T-cell (primary cell): ENCODE measurements at places on chromosomes 3 and 15.

DNA sequence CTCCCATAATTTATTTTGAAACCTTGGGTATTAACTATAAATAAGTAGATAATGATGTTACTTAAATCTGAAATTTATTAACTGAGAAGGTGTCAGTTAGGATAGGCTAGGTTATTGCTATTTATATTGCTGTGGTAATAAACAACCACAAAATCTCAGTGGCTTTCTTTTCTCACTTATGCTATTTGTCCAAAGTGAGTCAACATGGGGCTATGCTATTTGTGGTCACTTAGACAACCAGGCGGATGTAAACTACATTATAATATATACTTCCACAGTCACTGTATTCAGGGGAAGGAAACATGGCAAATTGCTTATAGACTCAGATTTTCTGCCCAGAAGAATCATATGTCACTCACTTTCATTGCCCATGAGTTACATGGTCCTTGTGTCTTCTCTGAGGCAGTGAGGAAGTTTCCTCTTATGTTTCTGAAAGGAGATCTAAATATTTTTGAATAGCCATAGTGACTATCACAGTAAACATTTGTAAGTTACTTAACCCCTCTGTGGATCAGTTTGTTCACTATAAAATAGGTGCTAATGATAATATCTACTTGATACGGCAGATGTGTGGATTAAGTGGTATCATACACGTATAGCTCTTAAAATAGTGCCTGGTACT, 19.8 kb downstream of the HMG20A start:
- DNase-seq = no peak

- DNase-seq = no peak
These were observed 37.8 kb upstream of the IL20RB start for GRCh38 chr3:136919799-136920580.

DNA sequence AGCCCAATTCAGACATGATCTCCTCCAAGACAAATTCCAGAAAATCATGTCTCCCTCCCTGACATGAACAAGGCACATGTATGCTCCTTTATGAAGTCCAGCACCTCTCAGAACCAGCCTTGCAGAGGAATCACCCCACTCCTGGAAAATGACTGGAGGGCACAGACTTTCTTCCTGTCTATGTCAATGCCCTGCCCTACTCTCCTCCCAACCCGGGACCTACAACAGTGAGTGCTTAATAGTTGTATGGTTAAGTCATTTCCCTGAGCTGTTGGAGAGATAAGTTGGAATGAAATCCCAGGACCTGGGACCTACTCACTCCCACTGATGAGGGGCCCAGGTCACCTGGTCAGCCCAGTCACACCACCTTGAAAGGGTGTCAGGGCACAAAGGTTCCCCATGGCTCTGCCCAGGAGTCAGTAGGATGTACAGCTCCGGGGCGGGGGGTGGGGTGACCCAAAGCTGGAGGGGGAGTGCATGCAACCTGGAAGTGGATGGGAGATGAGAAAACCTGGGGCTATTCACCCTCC, 80.1 kb upstream of the HERC1 start:
- DNase-seq = no peak

DNA sequence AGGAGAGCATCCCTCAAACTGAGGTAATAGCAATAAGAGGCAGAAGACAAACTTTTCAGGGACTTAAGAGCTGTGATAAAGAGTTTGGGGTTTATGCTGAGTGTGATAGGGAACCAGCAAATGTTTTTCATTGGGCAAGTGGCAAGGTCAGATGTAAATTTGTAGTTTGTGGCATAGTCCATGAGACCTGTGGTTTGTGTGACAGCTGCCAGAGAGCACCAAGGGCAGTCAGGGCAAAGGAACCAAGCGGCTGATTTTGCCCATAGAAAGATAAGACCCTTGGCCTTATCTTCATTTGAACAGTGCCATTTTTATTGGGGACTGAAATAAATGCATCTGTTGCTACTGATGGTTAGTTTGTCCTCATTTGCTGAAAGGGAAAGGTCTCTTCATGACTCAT, 220.3 kb downstream of the LRRN1 start:
- no peak for DNase-seq

DNA sequence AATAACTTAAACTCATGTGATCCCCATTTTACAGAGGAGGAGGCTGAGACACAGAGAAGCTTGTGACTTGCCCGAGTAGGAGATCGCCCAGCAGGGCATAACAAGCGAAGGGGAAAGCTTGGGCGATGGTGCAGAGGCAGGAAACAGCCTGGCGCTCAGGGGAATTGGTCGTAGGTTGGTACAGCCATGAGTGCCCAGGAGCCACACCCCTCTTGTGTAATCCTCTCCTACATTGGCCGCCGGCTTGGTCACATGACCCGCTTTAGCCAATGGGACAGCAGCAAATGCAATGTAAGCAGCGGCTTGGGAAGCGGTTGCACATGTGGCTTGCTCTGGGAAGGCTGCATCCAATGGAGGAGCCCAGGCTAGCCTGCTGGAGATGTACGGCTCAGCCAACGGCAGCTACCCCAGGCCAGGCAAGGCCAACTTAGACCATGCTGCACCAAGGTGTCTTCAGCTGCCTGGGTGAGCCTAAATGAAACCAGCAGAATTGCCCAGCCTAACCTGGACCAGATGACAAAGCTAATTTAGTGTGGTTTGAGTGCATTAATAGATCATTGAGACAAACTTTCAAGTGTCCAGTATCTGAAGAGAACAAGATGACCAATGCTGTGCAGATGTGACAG, 50.3 kb upstream of the SLC6A6 start:
- no peak for DNase-seq

DNA sequence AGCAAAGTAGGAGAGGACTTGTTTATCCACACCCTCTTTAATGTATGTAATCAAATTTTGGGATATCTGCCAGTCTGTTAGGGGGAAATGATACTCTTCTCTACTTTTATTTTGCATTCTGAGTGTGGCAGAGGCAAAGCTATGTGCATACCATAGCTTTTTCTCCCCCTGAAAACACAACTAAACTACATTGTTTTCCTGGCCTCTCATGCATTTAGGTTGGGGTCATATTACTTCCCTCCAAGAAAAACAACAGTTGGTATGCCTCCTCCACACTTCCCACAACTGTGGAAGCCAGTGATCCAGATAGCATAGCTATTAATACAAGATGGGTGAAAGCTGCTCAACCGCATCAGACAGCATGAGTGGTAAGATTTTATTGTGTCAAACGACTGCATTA, 6.9 kb downstream of the RPL15 start:
- DNase-seq = no peak

DNA sequence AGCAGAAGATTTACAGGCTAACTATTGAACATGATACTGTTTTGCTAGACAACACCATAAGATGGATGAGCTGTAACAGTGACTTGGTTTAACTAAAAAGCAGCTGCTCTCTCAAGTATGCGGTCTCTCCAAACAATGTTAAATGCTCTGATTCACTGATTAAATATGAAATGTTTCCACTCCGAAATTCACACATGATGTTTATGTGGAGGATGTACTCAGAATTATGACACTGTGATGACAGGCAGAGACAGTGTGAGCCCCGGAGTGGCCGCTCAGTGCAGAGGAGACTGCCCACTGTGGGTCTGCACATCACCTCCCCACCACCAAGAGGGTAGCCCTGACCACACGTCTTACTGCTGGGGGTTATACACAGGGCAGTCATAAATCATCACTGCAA, 83.9 kb upstream of the MEX3B start:
- no peak for DNase-seq

- no peak for DNase-seq
These were observed 236.6 kb downstream of the SV2B start for GRCh38 chr15:91336687-91337086.

DNA sequence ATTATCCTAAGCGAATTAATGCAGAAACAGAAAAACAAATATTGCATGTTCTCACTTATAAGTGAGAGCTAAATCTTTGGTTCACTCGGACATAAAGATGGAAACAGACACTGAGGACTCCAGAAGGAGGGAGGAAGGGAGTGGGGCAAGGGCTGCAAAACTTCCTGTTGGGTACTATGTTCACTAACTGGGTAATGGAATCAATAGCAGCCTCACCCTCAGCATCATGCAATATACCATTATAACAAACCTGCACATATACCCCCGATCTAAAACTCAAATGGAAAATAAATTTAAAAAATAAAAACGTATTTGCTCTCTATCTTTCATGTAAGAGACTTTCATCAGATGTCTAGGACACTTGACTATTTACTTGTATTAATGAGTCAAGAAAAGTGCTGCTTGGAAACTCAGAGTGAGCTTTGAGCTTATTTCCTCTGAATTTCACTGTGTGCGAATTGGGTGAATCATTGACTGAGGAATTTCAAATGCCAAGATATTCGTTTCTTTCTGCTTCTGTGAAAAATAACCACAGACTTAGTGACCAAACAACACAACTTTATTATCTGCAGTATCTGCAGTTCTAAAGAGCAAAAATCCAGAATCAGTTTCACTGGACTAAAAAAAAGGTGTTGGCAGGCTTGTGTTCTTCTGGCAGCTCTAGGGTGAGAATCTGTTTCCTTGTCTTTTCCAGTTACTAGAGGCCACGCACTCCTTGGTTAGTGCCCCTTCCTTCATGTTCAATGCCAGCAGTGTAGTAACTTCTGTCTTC, 18.4 kb downstream of the TM4SF18 start:
- no peak for DNase-seq

DNA sequence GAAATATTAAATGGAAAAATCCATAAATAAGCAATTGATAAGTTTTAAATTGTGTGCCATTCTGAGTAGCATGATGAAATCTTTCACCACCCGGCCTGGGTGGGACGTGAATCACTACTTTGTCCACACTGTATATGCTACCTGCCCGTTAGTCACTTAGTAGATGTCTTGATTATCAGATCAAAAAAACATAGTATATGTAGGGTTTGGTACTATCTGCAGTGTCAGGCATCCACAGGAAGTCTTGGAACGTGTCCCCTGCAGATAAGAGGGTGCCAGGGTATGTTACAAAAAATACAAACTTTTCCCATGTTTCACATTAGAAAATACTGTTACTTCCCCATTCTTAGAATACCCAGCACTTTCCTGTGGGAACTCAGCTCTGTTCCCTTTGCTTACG, 35.2 kb downstream of the FAM81A start:
- DNase-seq = no peak

- no peak for DNase-seq
These were observed 372.6 kb downstream of the VPS13C start for GRCh38 chr15:61687651-61688050.

GRCh38 chr3:46913644-46914043, 36.1 kb downstream of the PTH1R start:
- DNase-seq = no peak

DNA sequence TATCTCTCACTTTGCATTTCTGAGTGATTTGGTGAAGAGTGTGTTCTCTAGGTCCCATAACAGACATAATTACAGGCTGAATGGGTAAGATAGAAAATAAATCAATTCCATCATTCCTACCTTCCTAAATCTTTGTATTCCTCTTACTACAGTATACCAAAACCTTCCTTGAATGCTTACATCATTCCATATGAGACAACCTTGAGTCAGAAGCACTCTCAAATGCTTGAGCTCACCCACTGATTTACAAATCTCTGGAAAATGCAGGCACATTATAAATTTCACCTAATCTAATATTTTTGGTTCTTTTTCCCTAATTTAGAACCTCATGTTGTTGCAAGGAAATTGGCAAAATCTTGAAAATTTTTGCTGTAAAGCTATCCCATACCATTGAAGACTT, 239.1 kb downstream of the CBLB start:
- DNase-seq = no peak

GRCh38 chr3:13083898-13084297, 10.7 kb upstream of the IQSEC1 start:
- DNase-seq = no peak

- no peak for DNase-seq
These were observed 1181.4 kb downstream of the ROBO2 start for GRCh38 chr3:78221300-78221699.

- no peak for DNase-seq
These were observed 342.9 kb downstream of the CNTN4 start for GRCh38 chr3:2441558-2441957.

DNA sequence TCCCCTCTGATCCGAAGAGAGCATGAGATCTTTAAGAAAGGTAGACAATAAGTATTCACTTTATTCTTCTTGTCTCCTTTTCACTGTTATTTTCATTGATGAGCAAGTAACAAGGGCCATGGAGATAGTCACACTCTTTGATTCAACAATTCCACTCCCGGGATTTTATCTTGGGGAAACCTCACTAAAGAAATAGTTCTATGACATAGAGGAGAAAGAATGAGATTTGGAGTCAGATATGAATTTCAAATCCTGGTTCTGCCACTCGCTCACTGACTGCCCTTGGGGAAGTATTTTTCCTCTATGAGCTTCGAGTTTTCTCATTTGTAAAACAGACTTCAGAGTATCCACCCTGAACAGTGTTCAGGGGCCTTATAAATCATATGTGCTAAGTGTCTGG, 514.6 kb downstream of the NLGN1 start:
- no peak for DNase-seq

- no peak for DNase-seq
These were observed 59.0 kb downstream of the SLC12A1 start for GRCh38 chr15:48265135-48265534.

GRCh38 chr3:42438758-42439157, 28.3 kb upstream of the LYZL4 start:
- DNase-seq = no peak

GRCh38 chr3:11350374-11350773, 78.2 kb downstream of the ATG7 start:
- no peak for DNase-seq

- no peak for DNase-seq
These were observed 76.9 kb downstream of the OCA2 start for GRCh38 chr15:28022181-28022580.

- DNase-seq = no peak
These were observed 131.8 kb downstream of the FOXB1 start for GRCh38 chr15:60135961-60136360.

GRCh38 chr15:75178938-75179745, 22.5 kb upstream of the C15orf39 start:
- no peak for DNase-seq

DNA sequence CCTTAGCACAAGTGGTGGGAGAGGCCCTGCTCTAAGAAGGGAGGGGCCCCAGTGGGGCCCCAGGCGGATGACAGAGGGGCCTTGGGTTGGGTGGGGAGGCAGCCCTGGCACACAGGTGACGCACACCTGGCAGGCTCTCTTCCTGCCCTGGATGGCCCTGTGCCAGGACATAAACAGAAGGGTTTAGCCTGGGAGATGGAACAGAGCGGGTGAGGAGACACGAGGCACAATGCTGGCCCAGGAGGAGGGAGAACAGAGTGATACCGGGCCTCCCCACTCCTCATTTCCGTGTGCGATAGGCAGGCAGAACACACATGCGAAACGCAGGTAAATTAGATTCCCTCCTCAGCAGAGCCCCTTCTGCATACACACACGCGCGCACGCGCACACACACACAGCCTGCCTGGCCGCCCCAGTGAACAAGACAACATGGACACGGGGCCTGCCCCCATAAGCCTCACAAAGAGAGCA, 39.8 kb downstream of the IDH2 start:
- no peak for DNase-seq
